ENCODE measurements at places on chromosomes 3 and 15.

GRCh38 chr3:156787926-156788663 lies 38.1 kb upstream of the LEKR1 start:
- no peak for DNase-seq

- no peak for DNase-seq
Measured at GRCh38 chr3:40452057-40452456, 5.1 kb upstream of the RPL14 start.

GRCh38 chr3:24254649-24255048 lies 240.0 kb downstream of the THRB start:
- DNase-seq: no peak

- no peak for DNase-seq
Measured at GRCh38 chr15:77907824-77908751, 169.4 kb downstream of the TBC1D2B start.

DNA sequence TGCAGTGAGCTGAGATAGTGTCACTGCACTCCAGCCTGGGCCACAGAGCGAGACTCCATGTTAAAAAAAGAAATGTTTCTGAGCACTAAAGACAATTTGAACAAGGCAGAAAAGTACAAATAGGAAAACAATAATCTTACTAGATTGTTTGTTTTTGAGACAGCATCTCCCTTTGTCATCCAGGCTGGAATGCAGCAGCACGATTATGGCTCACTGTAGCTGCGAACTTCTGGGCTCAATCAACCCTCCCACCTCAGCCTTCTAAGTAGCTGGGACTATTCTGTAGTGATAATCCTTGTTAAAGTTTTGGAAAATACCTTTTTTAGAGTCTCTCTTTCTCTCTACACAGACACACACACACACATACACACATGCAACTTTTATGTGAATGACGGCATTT lies 107.1 kb downstream of the LPP start:
- no peak for DNase-seq

DNA sequence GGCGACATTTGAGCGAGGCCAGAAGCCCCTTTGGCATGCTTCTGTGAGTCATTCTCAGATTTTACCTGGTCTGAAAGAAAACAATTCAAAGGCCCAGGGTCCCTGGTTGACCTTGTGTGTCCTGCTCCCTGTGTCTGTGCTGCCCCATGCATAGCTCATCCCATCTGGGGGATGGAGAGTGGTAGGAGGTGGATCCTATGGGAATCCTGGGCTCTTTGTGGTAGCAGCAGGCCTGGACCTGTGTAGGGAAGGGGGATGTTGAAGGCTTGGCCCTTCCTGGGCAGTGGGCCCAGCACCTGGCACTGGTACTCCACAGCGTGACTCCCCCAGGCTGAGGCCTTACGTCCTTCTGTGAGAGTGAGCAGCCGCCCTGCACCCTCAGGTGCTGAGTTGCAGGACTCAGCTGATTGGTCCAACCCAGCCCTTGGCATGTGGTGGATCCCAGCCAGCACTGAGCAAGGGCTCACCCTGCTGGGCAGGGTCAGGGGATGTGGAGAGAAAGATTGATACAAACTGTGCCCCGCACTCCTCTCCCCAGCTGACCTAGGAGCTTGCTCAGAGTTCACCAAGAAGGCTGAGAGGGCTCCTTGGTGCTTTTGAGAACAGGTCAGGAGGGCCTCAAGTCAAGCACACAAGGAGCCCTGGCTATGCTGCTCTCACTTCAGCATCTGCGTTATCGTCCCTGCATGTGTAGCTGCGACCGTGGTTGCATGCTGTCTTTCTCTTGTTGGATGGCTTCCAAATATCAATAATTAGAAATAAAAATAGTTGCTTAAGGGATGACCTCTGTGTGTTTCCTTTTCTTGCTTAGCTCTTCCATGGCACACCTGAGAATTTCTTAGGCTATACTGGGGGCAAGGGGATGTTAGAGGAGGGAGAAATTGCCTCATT lies 21.4 kb upstream of the JMJD7 start:
- no peak for DNase-seq

GRCh38 chr3:8220291-8220690 lies 281.3 kb upstream of the LMCD1 start:
- no peak for DNase-seq

DNA sequence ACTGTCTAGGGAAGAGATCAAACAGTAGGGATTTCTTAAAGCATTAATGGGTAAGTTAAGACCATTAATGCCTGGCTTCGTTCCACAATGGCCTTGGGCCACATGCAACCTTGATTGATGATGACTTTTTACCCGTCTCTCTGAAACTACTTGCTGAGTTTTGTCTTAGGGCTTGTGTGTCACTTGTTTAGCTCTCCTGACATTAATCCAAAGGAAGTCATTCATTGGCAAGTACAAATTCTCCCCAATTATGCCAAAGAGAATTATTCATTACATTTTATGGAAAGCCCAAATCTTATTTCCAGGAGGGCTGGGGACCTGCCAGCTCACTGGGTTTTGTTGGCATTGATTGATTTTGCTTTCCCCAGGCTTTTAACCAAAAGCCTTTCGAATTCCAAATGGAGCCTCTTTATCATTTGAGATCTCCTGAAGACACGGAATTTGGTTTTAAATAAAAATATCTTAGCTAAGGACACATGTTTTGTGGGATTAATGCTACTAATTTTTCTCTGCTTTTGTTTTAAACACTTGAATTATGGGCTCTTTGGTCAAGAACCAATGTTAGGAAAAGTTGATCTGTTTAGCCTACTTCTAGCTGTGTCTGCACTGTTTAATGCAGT lies 40.7 kb downstream of the SERPINI1 start:
- no peak for DNase-seq

DNA sequence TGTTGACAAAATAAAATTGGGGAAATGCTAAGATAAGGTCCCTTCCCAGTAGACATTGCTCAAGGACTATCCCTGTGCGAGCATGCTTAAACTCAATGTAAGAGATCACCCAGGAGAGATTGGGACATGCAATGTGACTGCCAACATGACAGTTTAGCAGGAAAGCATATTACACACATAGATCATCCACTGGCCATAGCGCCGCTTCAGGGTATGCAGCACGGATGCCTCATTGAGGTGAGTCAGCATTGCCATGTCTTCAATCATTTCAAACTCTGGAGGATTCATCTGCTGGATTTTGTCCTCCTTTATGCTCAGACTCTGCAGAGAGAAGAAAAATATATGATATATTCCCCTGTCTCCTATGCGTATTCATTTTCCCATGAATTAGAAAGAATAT lies 8.9 kb downstream of the MYH15 start:
- no peak for DNase-seq

DNA sequence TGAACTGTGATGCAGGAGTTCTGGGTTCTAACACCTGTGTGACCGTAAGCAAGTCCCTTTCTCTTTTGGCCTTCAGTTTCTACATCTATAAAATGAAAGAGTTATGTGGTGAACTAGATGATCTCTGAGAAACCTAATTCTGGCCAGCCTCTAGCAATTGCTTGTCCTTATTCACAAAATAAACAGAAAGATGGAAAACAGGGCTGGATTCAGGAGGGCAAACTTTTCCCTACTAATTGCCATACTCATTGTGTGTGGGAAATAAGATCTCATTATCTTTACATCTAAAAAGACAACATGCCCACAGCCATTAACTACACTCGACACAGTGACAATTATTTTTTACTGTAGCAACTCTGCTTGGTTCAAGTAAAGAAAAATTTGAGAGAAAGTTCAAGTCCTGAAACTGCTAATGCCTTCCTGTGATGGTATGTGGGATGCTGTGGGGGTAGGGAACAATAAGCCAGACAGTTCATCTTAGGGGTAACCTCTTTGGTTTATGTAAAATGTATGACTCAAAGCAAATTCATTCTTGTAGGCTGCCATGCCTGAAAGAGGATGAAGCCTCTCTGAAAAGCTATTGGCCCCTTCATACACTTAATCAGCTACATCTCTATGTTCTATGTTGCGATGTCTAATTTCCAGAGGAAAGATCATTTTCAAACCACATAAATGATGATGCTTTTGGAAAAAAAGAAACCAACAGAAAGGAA lies 177.6 kb upstream of the BCL6 start:
- no peak for DNase-seq

DNA sequence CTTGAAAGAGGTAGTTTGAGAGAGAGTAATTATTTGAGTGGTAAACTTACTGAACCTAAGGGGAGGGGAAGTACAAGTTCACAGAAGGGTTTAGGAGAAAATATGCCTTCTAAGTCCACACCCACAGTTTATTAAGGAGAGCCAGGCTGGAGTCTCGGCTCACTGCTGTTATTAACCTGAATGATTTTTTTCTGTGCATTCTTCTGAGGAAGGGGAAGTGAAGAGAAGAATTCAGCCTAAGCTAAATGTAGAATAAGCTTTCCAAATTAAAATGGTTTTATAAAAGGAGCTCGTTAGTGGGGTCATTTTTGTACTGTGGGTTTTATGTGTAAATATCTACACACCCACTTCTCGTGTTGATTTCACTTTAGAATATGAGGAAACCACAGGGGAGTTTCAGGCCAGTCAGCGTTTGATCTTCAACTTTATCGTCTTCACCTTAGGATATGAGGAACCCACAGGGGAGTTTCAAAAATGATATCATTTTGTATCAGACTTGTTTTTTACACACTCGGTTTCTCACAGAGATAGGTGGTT lies 1.5 kb downstream of the WHAMM start:
- no peak for DNase-seq

- no peak for DNase-seq
Measured at GRCh38 chr3:152269831-152270734, 1.4 kb downstream of the MBNL1 start.

GRCh38 chr3:42349765-42350594 lies 60.4 kb downstream of the LYZL4 start:
- DNase-seq: no peak

GRCh38 chr3:95333826-95334225 lies 1271.0 kb downstream of the NSUN3 start:
- DNase-seq: no peak

- DNase-seq: no peak
Measured at GRCh38 chr3:121601212-121601812, 8.1 kb downstream of the FBXO40 start.

DNA sequence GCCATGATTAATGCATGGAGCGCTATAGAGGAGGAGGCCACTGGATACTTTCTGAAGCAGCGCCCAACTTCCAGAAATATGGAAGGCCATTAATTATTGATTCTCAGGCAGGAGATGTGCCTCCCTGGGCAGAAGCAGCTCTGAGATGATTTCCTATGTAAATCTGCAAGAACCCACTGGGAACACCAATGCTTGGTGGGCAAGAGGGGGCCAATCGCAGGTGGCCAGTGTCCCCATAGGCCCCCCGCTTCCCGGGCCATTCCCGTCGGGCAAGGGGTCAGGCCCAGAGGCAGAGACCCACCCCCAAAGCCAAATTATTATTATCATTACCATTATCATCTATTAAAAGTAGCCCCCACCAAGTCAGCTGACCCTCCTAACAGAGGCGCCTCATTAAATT lies 288.0 kb upstream of the TLE3 start:
- DNase-seq: no peak

- no peak for DNase-seq
Measured at GRCh38 chr3:172145031-172145686, 105.8 kb downstream of the FNDC3B start.

DNA sequence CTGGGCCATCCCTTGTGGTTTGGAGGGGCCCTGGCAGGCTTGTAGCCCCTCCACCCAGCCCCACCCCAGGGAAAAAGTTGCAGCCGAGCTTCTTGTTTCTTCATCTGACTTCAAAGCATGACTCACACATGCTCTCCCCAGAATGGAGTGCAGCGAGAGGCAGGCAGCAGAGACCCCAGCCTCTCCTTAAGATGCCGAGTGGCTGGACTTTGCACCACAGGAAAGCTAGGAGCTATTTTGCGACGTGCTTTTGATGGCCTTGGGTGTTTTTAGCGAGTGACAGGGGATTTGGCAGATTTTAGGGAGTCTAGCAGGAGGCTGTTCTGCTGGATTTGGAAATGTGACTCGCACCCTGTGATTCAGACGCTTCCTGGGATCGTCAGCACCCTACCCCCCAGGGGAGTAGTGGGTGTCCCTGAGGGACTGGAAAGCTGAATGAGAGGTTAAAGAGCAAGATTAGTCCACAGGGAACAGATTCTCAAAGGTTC lies 14.2 kb downstream of the BAHD1 start:
- DNase-seq: no peak

- DNase-seq: no peak
Measured at GRCh38 chr3:146550743-146551510, 6.5 kb upstream of the PLSCR1 start.

GRCh38 chr15:30953731-30954378 lies 37.6 kb downstream of the MTMR10 start:
- no peak for DNase-seq

- DNase-seq: no peak
Measured at GRCh38 chr3:147407114-147407497, 763 bp upstream of the ZIC4 start.
